AG10803 (cell line): ENCODE measurements at places on chromosomes 12 and 14.

GRCh38 chr12:31629756-31630732, 29.4 kb upstream of the ETFBKMT start:
- peak; percentile 86 for DNase-seq

GRCh38 chr12:52086944-52087835, 7.7 kb downstream of the SMIM41 start:
- no peak for DNase-seq

- no peak for DNase-seq
Measured at GRCh38 chr12:26622601-26623000, 210.4 kb downstream of the ITPR2 start.

DNA sequence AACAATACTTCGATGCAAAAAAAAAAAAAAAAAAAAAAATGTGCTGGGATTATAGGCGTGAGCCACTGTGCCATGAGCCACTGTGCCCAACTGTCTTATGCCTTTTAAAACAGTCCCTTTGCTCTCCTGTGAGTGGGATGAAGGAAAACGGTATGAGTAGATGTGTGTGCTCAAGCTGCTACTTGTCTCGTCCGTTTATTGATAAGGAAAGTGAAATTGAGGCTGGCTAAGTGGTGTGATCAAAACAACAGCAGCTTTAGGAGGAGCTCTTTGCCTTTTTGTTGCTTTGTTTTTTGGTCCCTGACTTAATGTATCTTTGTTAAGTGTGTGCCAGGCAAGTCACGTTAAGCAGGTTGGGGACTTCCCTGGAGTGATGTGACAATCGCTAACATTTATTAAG, 275.9 kb downstream of the TMEM132C start:
- no peak for DNase-seq

DNA sequence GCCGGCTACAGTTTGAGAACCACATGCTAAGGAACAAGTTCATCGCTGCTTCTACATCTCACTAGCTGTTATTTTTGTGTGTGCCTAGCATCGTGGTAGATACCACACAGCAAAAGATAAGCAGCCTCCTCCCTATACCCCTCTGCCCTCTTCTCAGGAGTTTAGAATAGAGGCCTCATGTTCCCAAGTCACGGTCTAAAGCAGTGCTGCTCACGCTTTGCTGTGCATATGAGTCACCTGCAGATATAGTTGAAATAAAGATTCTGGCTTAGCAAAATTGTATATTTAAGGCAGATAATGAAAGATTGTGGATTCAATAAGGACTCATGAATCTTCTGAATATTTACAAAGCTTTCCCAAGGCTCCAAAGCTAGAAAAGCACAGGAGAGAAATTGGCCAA, 28.0 kb downstream of the PLEKHG7 start:
- DNase-seq: no peak

- no peak for DNase-seq
Measured at GRCh38 chr12:124590447-124590846, 23.0 kb upstream of the NCOR2 start.

DNA sequence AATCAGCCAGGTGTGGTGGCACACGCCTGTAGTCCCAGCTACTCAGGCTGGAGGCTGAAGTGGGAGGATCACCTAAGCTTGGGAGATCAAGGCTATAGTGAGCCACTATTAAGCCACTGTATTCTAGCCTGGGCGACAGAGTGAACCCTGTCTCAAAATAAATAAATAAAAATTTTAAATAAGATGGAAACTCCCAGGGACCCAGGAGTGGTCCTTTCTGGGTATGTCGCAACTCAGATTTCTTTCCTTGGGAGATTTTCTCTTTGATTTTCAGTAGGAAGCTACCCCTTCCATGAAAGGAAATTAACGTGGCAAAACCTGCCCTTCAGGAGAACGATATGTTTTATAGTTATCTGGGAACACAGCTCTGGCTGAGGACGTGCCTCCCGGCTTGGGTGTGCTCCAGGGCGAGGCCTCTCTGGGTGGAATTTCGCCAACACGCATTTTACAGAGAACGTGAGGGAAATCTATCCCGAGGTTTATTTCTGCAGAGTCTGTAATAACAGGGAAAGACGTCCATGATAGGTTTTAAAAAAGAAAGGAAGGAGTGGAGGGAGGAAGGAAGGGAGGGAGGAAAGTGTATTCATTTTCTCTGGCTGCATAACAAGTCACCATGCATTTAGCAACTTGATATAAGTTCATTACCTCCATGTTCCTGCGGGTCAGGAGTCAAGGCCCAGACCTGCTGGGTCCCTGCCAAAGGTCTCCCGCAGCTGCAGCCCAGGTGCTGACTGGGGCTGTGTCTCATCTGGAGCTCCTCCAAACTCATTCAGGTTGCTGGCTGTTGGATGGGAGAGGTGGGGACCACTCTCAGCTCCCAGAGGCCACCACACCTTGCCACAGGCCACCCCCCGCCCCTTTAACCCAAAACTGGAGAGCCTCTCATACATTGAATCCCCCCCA, 80.6 kb upstream of the GSC start:
- no peak for DNase-seq

DNA sequence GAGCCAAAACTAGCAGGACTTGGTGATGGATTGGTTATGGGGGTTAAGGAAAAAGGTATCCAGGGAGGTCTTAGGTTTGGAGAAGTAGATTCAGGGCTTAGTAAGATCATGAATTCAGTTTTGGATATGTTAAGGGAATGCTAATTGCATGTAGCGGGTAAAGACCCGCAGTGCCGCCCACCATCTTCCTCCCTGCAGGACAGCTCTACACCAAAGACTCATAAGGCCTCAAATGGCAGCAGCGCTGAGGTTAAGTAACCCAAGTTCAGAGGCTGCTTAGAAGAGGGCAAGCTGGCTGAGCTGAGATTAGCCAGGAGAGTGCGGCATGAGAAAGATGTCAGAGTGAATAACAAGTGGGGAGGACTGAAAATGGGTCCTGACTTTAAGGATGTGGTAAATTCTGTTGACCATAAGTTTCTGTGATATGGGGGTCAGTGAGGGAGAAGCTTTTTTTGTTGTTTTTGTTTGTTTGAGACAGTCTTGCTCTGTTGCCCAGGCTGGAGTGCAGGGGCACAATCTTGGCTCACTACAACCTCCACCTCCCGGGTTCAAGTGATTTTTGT, 26.2 kb downstream of the RAD9B start:
- DNase-seq: no peak

GRCh38 chr12:16560273-16560672, 45.7 kb downstream of the LMO3 start:
- no peak for DNase-seq

DNA sequence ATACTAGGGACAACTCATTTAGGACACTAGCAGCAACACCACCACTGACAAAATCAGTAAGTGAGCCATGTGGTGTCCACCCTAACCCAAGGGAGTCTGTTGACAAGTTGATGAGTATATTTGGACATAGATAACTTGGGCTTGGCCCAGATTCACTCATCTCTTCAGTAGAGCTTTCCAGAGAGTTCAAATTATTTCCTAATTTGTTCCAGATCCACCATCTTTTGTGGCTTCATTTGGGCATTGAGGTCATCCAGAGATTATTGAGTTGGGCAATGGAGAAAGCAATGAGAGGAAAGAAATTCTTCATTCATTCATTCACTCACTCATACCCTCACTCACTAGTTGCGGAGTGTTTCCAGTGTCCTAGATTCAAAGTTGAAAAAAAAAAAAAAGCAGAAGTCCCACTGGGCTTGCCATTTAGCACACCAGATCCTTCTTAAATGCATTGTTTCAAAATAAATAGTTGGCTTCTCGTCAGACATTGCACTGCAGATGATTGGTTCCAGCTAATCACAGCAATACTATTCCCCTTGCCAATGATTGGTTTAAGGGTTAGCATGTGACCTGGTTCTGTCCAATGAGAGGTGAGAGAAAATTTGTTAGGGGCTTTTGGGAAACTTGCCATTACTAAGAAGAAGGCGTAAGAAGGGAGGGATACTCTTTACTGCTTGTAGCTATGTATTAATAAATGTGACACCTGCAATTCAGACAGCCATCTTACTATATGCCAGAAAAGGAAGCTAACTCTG, 31.8 kb upstream of the WSCD2 start:
- DNase-seq: no peak

DNA sequence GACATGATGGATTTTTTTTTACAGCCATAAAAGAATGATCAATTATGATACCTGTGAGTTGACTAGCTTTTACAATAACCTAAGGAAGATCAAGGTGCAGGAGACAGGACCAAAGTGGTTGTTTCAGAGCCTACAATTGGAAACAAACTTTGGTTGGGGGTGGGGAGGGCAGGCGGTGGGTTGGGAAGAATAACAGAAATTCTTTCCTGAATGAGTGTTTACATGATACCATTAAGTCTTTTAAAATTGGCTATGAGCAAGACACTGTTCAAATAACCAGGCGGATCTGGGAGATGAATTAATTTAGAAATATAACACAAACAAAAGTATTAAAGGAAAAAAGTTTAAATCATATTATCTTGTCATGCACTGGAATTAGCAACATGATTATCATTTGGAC, 7.2 kb downstream of the NFYB start:
- DNase-seq: no peak

GRCh38 chr14:77353469-77354141, 23.3 kb downstream of the TMED8 start:
- no peak for DNase-seq

DNA sequence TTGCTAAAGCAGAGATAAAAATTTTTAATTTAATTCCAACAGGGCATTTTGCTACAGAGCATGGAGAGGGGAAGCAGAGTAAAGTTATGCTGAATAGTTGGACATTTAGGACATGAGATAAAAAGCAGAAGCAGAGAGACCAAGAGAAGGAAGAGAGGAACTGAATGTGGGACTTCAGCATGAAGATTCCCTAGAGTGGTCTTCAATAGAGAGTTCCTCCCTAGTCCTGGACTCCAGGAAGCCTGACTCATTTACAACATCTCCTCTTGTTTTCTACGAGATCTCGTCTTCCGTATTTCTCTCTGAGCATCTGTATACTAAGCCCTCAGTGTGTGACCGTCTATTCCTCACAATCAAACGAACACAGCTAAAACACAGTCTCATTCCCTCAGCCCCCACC, 35.2 kb upstream of the IFT81 start:
- no peak for DNase-seq

DNA sequence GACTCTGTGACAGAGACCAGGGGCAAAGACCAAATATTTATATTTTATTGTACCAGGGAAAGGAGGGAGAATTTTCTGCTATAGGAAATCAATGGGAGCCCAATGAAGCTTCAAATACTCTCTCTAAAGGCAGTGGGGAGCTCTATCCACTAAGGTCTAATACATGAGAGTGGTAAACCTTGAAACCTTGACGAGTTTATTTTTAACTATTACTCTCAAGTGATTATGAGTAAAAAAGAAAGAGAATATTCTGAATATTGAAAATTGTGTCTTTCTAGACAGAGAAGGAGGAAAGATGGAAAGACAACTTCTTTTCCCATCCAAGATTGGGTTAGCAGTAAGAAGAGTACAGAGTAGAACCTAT, 1722.1 kb upstream of the SEL1L start:
- DNase-seq: no peak

DNA sequence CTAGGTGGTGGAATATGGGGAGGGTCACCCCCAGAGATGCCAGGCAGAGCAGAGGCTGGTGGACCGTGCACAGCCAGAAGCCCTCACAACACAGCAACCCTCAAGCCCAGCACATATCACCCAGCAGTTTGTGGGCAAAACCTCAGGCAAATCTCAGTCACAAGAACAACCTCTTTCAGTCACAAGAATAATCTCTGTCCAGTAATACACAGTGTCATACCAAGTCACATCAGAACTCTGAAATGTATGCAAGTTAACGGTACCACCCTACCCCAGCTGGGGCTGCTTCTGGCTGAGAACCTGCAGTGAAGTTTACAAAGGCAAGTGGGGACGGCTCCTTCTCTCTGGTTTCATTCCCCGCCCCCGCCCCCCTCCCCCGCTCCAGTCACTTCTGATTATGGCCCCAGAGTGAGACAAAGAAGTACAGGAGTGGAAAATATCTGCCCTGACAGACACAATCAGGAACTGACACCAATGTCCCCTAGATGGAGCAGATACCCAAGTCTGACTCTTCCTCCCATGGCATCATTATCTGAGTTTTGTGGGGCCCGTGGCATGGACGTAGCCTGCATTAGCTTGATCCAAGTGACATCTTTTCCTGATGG, 480.9 kb upstream of the TMEM132C start:
- DNase-seq: no peak

- no peak for DNase-seq
Measured at GRCh38 chr12:47549258-47549657, 156.6 kb downstream of the RPAP3 start.

- peak; percentile 85 for DNase-seq
Measured at GRCh38 chr14:23171222-23171975, 12.1 kb downstream of the SLC7A8 start.

DNA sequence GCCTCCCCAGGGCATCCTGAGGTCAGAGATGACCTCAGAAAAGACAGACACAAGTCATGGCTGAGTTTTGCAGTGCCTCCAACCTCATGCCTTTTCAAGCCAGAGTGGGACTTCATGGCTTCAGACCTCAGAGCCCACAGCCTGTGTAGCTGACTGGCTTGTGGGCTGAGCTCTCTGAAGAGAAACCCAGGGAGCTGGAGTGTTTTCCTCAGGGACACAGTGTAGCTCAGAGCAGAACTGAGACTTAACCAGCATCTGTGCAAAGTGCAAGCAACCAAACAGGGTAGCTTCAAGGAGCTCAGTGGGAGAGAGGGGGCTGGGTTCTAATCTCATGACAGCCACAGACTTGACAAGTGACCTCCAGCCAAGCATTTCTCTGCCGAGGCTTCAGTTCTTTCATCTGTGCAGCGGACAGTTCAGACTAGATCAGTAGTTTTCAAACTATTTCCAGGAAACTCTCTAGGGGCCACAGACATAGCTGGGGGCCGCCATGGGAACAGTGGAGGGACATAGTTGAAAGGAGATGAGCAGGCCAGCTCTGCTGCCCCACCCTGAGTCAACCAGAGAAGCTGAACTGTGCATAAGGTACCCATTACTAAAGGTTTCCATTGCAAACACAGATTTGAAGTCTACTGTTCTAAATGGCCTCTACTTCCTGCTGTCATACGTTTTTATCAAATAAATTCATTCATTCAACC, 80.0 kb downstream of the LGMN start:
- no peak for DNase-seq

DNA sequence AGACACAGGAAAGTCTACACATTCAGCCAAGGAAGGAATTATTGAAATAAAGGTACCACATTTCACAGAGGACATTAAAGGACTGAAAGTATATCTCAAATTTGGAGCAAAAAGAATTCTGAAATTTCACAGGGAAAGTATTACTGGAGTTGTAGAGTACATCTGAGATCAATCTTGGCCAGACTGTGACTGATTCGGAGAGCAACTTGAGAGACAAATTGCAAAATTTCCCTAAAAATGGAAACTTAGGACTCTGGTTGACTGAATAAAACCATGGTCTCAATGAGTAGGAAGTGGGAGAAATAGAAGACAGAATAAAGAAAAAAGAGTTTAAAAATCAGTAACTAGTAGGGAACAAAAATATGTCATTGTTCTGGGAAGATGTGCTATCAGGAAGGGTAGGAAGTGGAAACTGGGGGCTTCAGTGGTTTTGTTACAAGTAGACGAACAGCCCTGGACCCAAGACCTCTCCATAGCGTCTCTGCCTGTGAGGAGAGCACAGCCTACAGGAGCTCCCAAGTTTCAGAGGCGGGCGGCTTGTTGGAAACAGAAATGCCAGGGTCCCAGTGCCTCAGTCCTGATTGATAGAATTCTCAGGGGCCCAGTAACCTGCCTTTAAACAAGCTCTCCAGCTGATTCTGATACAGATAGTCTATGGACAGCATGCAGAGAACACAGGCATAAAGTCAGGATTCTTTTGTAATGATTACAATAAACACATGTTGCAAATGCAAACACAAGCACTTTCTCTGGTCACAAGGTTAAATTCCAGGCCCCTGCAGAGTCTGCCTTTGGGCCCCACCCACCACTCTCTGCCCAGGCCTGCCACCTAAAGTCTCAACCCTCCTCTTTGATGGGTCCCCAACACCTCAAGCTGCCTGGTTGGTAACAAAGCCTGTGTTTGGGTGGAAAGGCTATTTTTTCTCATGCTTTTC, 63.1 kb downstream of the BBS10 start:
- peak; percentile 65 for DNase-seq
